NCI-H2171 (cell line): ENCODE measurements at places on chromosomes 7 and 10.

DNA sequence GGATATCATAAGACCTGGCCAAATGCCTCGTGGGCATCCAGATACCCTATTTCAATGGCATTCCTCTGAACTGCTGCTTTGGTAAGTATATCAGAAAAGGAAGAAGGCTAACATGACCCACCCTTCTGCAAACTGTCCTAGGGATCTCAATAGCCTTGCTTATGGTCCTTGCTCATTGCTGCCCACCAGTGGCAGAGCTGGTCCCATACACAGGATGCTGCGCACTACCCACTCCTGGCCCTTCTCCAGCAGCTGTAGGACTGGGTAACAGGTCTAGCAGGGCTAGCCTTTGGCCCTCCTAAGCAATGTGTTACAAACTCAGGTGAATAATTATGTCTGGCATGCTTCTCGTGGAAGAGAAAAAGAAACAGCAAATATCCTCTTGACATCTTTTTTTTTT lies 72.5 kb downstream of the C10orf90 start:
- no peak for DNase-seq

- no peak for DNase-seq
Observed at GRCh38 chr7:127635659-127636285, 16.2 kb upstream of the SND1 start.

- no peak for DNase-seq
Observed at GRCh38 chr7:86991771-86992191, 67.7 kb downstream of the ELAPOR2 start.

DNA sequence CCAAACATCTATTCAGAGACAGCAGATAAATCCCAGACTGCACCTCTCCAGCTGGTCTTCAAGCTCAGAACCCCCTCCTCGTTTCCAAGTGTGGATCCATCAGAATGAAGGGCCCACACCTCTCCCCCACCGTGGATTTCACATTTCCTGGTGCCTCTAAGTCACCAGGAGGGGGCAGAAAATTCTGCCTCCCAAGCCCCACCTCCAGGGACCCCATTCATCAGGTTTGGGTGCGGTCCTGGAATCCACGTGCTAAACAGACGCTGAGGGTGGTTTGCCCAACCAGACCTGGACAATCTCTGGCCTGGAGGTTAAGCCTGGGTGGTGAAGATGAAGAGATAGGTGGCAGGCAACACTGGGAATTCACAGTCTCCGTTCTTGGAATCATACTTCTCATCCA lies 92.4 kb downstream of the WDR11 start:
- no peak for DNase-seq

GRCh38 chr7:123437447-123437995 lies 96.9 kb downstream of the IQUB start:
- DNase-seq = no peak

- no peak for DNase-seq
Observed at GRCh38 chr10:16883084-16883483, 65.9 kb upstream of the RSU1 start.

DNA sequence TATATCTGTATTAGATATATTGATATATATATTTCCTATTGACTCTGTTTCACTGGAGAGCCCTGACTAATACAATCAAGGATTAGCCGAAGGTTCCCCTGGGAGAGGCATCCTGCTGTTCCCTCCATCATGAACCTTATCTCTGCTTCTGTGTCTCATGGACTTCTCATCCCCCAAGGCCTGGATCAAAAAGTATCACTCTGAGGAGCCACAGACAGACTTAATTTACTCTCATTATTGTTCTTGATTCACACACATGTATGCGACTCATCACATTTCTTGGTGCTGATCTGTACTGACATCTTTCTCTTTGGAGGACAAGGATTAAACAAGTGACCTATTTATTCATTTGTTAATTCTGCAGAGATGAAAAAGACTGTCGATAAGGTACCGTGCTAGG lies 550.2 kb downstream of the KCNMA1 start:
- DNase-seq = no peak

DNA sequence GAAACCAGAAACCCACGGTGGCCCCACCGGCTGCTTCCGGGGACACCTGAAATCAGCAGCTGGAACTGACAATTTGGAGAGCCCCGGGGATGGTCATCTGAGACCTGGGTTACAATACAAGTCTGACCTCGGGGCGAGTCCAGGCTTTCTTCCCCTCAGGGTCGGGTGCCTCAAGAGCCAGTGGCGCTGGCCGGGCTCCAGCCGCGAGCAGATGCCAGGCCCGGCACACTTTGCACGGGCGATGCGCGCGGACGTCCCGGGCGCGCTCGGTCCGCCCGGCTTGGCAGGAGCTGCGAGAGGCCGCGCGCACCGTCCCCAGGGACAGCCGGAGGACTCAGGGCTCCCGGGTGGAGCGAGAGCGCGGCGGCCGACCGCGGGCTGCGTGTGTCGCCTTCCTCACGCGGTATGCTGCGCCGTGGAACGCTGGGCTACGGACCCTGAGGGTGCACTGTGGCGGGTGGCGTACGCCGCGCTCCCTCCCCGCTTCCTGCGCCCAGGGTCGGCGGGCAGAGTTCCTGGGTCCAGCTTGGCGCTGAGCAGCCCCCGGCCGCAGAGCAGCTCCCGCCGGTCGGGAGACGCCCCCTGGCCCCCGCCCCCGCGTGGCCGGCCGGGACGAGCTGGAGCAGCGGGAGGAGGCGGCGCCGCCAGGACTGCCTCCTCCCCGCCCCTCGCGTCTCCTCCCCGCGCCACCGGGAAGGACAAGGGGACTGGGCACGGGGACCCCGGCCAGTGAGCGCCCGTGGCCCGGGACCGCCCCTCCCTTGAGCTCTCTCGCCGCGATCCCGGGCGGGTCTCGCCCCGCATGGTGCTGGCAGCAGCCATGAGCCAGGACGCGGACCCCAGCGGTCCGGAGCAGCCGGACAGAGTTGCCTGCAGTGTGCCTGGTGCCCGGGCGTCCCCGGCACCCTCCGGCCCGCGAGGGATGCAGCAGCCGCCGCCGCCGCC lies at the start of gene RBM20:
Gene RBM20 (plus strand): TSS at position 684 of the 945 bp plus-strand sequence. CDS start 119 bp downstream, at position 803.
- no peak for DNase-seq

- DNase-seq = no peak
Observed at GRCh38 chr10:28279878-28280277, 23.0 kb downstream of the MPP7 start.

DNA sequence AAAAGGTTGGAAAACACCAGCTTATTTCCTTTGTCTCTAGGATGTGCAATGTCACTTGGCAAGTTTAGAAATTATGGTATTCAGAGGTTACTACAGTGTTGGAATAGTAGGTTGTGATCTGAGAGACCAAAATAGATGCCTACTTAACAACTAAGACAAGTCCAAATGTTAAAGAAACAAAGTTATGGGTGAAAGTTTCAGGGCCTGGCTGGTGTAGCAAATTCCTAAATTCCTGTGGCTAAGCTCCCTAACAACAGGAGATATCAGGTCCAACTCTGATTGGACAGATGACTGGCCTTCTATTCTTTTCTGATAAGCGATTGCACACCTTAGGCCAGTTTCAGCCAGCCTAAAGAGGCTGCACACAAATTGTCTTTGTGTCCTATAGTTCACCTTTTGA lies 873.5 kb downstream of the REEP3 start:
- no peak for DNase-seq

DNA sequence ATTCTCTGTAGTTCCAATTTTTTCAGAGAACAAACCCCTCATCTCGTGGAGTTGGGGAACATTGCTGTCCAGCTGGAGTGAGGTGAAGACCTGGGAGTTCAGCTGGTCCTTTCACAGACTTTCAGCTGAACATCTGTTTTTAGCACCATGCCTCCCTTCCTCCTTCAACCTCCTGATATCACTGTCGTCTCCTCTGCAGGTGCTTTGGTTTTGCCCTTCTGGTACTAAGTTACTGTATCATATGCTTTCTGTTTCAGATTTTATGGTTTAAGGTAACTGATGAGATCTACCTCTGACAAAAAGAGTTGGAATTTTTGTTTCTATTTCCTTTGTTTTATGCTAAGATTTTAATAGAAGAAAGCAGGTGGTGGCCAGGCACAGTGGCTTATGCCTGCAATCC lies 102.9 kb downstream of the ZNF438 start:
- DNase-seq = no peak

GRCh38 chr10:62224606-62225005 lies 44.0 kb downstream of the RTKN2 start:
- DNase-seq = no peak

DNA sequence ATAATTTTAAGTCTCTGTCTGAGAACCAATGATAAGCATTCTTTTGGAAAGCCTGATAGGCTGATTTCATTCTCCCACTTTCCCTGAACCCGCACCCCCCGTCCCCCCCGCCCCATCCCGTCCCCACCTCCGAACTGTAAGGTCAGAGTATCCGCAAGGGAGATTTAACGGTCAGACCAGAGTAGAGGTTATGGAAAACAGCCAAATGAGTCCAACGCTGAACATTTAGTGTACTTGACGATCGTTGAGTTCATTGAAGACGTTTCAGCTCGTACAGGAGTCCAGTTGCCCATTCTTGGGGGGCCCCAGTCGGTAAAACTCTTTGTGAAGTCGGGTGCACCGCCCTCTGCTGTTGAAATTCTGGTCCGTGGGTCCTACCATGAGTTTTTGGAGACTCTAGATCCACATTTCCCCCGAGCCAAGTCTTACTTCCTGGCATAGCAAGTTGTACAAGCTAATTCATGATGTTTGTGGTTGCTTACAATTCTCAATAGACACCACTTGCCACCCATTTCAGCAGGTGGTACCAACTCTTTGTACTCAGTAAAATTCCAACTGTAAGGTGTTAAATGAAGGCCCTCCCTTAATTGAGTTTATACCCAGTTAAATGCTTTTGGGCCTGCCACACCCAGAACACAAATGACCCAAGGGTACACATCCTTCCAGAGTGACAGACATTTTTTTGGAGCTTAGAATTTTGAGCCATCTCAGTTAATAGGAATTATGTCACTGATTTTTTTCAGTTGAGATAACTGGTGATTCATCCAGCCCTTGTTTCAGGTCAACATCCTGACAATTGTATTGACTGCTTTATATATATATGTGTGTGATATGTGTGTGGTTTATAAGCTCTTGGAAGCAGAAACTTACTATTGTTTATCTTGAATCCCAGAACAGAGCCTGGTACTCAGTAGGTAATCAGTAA lies 1.2 kb downstream of the MARCHF5 start:
- DNase-seq = no peak

DNA sequence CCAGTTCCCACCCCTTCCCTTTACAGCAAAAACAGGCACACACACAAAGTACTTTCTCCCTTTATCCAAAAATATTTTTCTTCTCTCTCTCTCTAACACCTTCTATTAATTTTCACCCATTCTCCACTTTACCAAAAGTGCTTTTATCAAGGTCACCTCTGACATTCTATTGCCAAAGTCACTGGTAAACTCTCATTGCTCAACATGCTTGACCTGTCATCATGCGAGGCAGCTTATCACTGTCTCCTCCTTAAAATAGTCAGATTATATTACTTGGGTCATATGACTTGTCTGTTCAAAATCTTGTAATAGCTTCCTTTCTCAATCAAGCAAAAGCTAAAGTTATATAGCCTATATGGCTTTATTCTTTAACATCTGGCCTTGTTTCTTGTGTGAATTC lies 28.6 kb downstream of the MACC1 start:
- no peak for DNase-seq

DNA sequence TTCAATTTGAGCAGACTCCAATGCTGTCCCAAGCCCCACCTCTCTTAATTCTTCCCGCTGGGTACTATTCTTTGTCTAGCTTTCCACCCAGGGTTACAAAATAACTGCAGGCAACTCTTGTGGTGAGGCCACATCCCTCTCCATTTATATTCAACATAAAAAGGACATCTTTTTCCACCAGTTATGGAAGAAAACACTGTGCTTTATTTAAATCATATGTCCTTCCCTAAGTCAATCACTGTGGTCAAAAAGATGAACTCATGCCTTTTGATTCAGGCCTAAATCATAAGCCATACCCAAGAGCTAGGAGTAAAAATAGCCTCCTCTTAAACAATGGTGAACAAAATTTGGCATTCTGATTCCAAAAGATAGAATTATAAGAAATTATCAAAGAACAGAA lies 386.0 kb downstream of the SEMA3D start:
- DNase-seq = no peak

GRCh38 chr10:109317746-109318366 lies 605.5 kb downstream of the XPNPEP1 start:
- no peak for DNase-seq

GRCh38 chr7:75814407-75814947 lies 871 bp upstream of the CCL24 start:
- no peak for DNase-seq

DNA sequence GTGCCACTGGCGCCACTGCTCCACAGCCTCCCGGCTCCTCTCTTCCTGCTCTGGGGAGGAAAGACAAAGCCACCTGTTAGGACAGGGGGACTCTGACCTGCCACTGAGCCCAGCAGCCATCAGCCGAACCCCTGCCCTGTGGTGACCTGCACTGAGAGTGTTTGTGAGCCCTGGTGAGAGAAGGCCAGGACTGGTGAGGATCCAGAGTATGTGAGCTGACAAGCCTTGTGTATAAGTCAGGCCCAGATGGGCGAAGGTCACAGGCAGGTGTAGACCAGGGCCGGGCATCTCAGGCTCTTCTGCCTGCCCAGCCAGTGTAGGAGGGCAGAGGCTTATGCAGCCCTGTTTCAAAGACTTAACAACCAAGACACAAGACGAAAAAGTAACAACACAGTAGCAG lies 12.0 kb downstream of the UCMA start:
- DNase-seq = no peak

DNA sequence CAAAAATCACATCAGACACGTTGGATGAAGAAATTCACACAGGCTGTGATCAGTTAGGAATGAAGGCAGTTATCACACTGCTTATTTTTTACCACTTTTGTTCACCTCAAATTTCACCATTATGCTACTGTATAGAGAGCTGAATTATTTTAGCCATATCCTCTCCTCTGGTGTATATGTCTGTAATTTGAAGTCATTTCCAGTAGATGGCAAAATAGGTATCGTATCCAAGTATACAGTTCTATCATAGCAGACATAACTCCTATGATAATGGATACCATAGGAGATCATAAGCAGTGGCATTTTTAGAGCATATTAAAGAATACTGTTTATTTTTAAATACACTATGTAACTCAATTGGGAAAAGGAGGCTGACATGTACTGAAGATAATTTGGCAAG lies 909.7 kb downstream of the DNAJB9 start:
- no peak for DNase-seq

DNA sequence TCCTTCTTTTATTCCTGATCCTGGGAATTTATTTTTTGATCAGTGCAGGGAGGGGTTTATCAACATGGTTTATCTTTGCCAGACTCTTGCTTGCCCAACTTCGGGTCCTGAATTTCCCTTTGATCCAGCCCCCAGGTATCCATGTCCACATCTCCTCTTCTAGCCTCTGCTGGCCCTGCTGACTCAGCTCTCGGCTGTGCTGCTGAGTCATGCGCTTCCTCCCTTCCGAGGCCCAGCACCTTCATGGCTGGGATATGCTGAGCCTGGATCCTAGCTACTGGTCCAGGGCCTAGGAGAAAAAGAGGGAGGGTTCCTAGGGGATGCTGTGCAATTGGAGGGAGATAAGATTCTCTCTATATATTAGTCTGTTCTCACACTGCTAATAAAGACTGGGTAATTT lies 380.7 kb upstream of the SHH start:
- no peak for DNase-seq
